CD4-positive, alpha-beta memory T cell (primary cell): ENCODE measurements at places on chromosomes 4 and X. TPM values are rescaled to one million over a fixed set of nuclear protein-coding genes. Genes with fewer than 3 reads are reported as not detected.
A peak's percentile ranks its signal among the peaks of the same experiment; 100 is the strongest.

DNA sequence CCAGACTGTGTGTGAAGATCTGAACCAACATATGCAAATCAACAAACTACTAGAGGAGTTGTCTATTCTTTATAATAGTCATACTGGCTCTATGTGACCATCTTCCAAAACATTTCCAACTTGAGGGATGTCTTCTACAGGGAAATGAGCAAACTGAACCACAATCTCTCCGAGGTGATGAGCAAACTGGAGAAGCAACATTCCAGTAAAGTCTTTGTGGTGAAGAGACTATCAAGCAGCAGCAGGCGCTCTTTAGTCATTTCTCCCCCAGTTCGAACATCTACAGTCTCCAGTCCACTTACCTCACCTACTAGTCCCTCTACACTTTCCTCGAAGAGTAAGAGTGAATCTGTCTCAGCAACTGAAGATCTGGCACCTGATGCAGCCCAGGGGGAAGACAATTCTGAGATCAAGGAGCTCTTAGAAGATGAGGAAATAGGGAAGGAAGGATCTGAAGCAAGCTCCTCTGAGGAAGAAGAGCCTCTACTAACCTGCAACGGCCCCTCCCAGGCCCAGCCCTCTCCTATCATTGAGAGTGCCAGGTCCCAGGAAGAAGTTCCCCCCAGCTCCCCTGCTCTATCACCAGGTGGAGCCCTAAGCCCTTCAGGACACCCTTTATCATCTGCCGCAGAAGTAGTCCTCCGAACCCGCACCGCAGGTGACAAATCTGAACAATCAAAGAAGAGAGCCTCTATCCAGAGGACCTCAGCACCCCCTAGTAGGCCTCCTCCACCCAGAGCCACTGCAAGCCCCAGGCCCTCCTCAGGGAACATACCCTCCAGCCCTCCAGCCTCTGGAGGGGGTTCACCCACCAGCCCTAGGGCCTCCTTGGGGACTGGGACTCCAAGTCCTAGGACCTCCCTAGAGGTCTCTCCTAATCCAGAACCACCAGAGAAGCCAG is 98.1 kb downstream of the HNRNPD start:
- DNase-seq, result no peak
- H3K4me1 ChIP-seq, result no peaks in the 10 kb centered on the region
- no peak overlapping the region for H3K27ac ChIP-seq
- no peaks in the 10 kb centered on the region for H3K36me3 ChIP-seq

- H3K27ac ChIP-seq, result no peak overlapping the region
- no peak for DNase-seq
- no peaks in the 10 kb centered on the region for H3K27me3 ChIP-seq
- no peaks in the 10 kb centered on the region for H3K4me1 ChIP-seq
- H3K36me3 ChIP-seq, result peaks cover 10% of the 10 kb centered on the region
These were observed 12.4 kb downstream of the NKX1-1 start for GRCh38 chr4:1393866-1394265.

- DNase-seq, result peak; percentile 54
- H3K27me3 ChIP-seq, result no peaks in the 10 kb centered on the region
- H3K4me1 ChIP-seq, result peaks cover 24% of the 10 kb centered on the region
- peak overlapping the region; percentile 18 for H3K27ac ChIP-seq
- peak overlapping the region; percentile 53 for H3K4me3 ChIP-seq
These were observed 450 bp downstream of the ACSL1 start for GRCh38 chr4:184825141-184825895.

- no peak overlapping the region for H3K27ac ChIP-seq
- no peaks in the 10 kb centered on the region for H3K36me3 ChIP-seq
- H3K27me3 ChIP-seq, result no peaks in the 10 kb centered on the region
- no peak for DNase-seq
- no peaks in the 10 kb centered on the region for H3K4me1 ChIP-seq
- no peak overlapping the region for H3K4me3 ChIP-seq
These were observed 14.9 kb upstream of the FAM9B start for GRCh38 chrX:9048801-9049200.

- H3K4me3 ChIP-seq, result no peak overlapping the region
- no peak overlapping the region for H3K27ac ChIP-seq
- no peak for DNase-seq
- H3K36me3 ChIP-seq, result no peaks in the 10 kb centered on the region
- H3K4me1 ChIP-seq, result no peaks in the 10 kb centered on the region
- no peaks in the 10 kb centered on the region for H3K27me3 ChIP-seq
These were observed 197.6 kb downstream of the KIT start for GRCh38 chr4:54855191-54855854.

- H3K4me1 ChIP-seq, result no peaks in the 10 kb centered on the region
- H3K4me3 ChIP-seq, result no peak overlapping the region
These were observed 552.4 kb upstream of the MAGEB2 start for GRCh38 chrX:29662759-29663503.

GRCh38 chrX:20362268-20363267 is 95.9 kb upstream of the RPS6KA3 start:
- H3K27ac ChIP-seq, result no peak overlapping the region
- no peak overlapping the region for H3K4me3 ChIP-seq
- no peak for DNase-seq

- no peaks in the 10 kb centered on the region for H3K27me3 ChIP-seq
- no peak for DNase-seq
- no peaks in the 10 kb centered on the region for H3K36me3 ChIP-seq
- peaks cover 47% of the 10 kb centered on the region for H3K4me1 ChIP-seq
- H3K4me3 ChIP-seq, result no peak overlapping the region
These were observed 2.7 kb upstream of the CCNQ start for GRCh38 chrX:153601511-153602110.

GRCh38 chrX:54695816-54696487 is 102.1 kb downstream of the ITIH6 start:
- no peak for DNase-seq
- H3K4me1 ChIP-seq, result no peaks in the 10 kb centered on the region
- no peak overlapping the region for H3K27ac ChIP-seq

- no peaks in the 10 kb centered on the region for H3K4me1 ChIP-seq
- DNase-seq, result no peak
- H3K27me3 ChIP-seq, result no peaks in the 10 kb centered on the region
- no peak overlapping the region for H3K4me3 ChIP-seq
- no peaks in the 10 kb centered on the region for H3K36me3 ChIP-seq
- no peak overlapping the region for H3K27ac ChIP-seq
These were observed 9.0 kb downstream of the TSC22D3 start for GRCh38 chrX:107766470-107767150.

DNA sequence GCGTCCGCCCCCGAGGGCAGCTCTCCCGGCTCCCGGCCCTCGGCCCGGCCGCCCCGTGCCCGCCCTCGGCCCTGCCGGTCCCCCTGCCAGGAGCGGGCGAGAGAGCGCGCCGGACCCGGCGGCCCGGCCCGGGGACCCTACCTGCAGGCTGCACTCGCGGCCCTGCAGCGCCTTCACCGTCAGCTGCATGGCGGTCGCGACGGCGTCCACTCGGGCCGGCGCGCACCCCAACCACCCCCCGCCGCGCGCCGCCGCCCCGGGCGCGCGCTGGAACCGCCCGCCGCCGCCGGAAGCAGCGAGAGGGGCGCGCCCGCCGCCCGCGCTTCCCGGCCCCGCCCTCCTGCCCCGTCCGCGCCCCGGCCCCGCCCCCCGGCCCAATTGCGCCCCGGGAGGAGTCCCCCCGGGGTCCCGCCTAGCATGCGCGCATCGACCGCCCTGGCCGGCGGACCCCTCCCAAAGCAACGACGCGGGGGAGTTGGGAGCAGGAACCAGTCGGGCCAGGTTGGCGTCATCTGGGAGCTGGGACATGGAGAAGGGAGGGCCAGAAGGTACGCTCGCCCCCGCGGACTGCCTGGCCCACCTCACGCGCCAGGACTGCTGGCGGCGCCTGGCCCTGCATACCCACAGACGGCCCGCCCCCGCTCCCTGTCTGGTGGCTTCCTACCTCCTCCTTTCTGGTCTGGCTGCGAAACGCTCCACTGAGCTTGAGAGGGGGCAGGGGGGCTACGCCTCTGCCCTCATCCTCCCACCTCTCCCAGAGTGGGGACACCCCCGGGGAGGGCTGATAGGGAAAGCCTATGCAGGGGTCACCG is at the start of gene UBL4A:
Gene UBL4A, minus strand, starts transcription at position 220 of the 812 bp plus-strand sequence. Its CDS starts 31 bp downstream, at position 189.
- H3K4me3 ChIP-seq, result peak within 1 kb of the TSS; percentile 47
- DNase-seq, result peak; percentile 43
- no peaks in the 10 kb centered on the region for H3K36me3 ChIP-seq
- no peaks in the 10 kb centered on the region for H3K27me3 ChIP-seq

DNA sequence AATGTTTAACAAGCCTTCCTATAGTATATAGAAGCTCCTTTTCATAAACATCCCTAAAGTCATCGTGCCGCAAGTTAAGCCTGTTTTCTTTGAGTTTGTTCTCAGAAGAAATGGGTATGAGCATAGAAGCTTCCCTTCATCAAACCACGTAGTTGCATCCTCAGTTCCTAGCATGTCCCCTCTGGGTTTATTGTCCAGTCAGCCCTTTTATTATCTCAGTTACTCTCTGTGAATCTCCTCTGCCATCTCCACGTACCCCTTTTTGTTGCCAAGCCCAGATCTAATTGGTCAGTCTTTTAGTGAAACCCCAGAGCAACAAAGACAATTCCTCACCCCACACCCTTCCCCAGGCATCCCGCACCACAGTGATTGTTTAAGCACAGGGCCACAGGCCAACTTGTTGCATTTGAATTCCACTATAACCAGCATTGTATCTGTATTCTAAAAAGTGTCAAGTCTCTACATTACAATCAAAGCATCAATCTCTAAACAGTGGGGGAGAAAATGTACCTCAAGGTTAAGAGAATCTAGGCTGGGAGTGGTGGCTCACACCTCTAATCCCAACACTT is 12.4 kb upstream of the TRIM2 start:
- no peak overlapping the region for H3K4me3 ChIP-seq
- no peaks in the 10 kb centered on the region for H3K4me1 ChIP-seq
- no peaks in the 10 kb centered on the region for H3K36me3 ChIP-seq
- H3K27me3 ChIP-seq, result no peaks in the 10 kb centered on the region
- H3K27ac ChIP-seq, result no peak overlapping the region
- DNase-seq, result no peak

DNA sequence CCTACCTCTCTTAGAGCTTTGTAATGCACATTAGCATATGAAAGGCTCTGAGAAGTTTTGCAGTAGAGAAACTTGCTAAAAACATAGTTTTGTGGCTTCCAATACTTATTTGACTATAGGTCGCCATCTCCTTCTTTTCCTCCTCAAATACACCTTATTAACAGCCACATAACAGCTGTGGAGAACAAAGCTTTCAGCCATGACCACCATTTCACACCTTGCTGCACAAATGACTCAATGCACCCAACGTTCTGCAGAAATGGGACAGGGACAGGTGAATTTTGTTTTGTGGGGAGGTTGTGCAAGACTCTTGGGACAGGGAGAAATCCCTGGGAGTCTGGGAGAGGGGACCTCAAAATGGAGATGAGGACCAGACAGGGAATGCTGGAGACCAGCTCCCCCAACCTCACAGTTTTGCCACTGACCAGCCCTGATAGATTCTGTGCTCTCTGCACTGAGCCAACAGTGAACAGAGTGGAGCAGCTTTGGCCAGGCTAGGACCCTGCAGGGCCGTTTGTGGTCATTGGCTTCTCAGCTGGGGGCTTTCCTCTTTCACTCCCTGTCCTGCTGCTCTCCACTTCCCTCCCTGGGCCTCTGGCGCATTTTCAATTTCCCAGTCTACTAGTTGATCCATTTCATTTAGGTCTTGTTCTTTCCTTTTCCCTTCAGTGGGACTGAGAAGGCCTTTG is 16.6 kb downstream of the FRMPD3 start:
- DNase-seq, result no peak
- no peak overlapping the region for H3K4me3 ChIP-seq
- no peaks in the 10 kb centered on the region for H3K36me3 ChIP-seq

GRCh38 chr4:68401231-68401630 is 46.0 kb upstream of the TMPRSS11E start:
- no peak overlapping the region for H3K27ac ChIP-seq
- no peaks in the 10 kb centered on the region for H3K27me3 ChIP-seq
- DNase-seq, result no peak
- H3K4me1 ChIP-seq, result no peaks in the 10 kb centered on the region
- H3K4me3 ChIP-seq, result no peak overlapping the region

- no peaks in the 10 kb centered on the region for H3K36me3 ChIP-seq
- DNase-seq, result no peak
- no peak overlapping the region for H3K4me3 ChIP-seq
These were observed 201.6 kb downstream of the CPE start for GRCh38 chr4:165580351-165580905.

GRCh38 chr4:158787709-158788475 is 19.1 kb downstream of the FNIP2 start:
- H3K4me3 ChIP-seq, result no peak overlapping the region
- H3K27ac ChIP-seq, result no peak overlapping the region
- no peaks in the 10 kb centered on the region for H3K27me3 ChIP-seq
- H3K36me3 ChIP-seq, result no peaks in the 10 kb centered on the region
- peaks cover under 1% of the 10 kb centered on the region for H3K4me1 ChIP-seq
- no peak for DNase-seq

DNA sequence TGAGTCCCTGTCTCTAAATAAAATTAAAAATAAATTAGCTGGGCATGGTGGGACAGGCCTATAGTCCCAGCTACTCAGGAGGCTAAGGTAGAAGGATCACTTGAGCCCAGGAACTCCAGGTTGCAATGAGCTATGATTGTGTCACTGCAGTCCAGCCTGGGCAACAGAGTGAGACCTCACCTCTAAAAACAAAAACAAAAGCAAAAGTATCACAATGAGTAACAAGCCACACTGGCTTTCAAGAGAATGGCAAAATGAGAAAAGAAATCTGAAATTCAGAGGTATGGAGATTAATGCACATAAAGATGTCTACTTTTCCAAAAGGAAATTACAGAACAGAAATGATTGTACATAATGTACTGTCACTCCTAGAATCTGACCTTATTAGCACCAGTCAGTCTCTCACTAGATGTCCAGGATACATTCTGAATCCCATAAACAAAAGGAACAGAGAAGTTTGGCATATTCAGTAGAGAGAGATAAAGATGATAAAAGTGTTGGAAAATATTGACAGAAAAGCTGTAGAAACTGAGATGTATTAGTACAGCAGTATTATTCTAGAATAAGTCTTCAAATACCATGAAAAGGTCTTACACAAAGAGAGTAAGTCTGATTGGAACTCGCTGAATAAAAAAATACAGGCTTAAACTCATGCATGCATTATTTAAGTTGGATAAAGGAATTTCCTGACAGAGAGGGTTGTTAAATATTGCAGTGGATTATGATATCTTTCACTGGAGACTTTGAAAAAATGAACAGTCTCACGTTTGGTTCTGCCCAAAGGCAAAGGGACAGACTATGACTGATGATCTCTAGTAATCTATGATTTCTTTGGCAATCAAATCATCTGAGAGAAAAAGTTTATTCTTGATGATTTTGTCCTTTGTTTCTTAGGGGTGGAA is 102.5 kb downstream of the SH3RF1 start:
- H3K27me3 ChIP-seq, result no peaks in the 10 kb centered on the region
- no peak overlapping the region for H3K4me3 ChIP-seq
- DNase-seq, result no peak
- H3K27ac ChIP-seq, result no peak overlapping the region

GRCh38 chr4:127400731-127401346 is 231.9 kb upstream of the INTU start:
- H3K36me3 ChIP-seq, result no peaks in the 10 kb centered on the region
- no peaks in the 10 kb centered on the region for H3K27me3 ChIP-seq
- H3K27ac ChIP-seq, result no peak overlapping the region
- no peak overlapping the region for H3K4me3 ChIP-seq
- no peaks in the 10 kb centered on the region for H3K4me1 ChIP-seq
- no peak for DNase-seq

- no peaks in the 10 kb centered on the region for H3K4me1 ChIP-seq
- H3K4me3 ChIP-seq, result no peak overlapping the region
- H3K36me3 ChIP-seq, result no peaks in the 10 kb centered on the region
- no peaks in the 10 kb centered on the region for H3K27me3 ChIP-seq
These were observed 93.7 kb downstream of the FAAH2 start for GRCh38 chrX:57380026-57380796.

Gene ATP1B4
- not detected for total RNA-seq

Gene SEPTIN6
- total RNA-seq, result 178 TPM

Gene MAGEA4
- not detected for total RNA-seq

Gene JCHAIN
- total RNA-seq, result not detected

Gene TASL
- 2.8 TPM for total RNA-seq

Gene CT45A1
- not detected for total RNA-seq

Gene USP9X
- 76.1 TPM for total RNA-seq

Gene HPSE
- total RNA-seq, result 8.9 TPM

Gene SPP1
- total RNA-seq, result 15.5 TPM

Gene PRICKLE3
- 12.0 TPM for total RNA-seq

Gene XPNPEP2
- total RNA-seq, result 0.33 TPM
